ENCODE measurements at places on chromosomes 2 and 18.

DNA sequence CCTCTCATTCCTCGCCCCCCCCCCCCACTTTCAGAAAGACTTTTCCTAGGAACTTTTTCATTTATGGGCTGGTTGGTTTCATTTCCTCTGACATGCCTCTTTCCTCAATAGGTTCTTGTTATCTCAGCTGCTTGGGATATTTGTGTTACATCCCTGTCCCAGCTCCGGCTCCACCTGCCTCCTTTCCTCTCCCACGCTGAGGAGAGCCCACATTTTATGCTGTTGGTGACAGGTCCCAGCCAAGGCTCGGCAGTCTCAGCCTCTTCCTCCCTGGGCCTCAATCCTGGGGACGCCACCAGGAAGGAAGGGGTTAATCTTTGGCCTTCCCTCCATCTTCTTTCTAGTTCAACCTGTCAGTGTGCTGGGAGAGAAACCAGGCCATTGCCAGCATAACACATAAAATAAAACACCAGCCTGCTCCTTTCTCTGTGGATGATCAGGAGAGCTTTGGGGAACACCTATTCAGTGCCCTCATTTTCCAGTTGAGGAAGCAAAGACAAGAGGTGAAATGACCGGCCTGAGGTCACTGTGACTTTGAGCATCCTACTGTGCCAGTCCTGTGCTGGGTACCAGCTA is 216.9 kb upstream of the TNP1 start:
- DNase-seq, result no peak

DNA sequence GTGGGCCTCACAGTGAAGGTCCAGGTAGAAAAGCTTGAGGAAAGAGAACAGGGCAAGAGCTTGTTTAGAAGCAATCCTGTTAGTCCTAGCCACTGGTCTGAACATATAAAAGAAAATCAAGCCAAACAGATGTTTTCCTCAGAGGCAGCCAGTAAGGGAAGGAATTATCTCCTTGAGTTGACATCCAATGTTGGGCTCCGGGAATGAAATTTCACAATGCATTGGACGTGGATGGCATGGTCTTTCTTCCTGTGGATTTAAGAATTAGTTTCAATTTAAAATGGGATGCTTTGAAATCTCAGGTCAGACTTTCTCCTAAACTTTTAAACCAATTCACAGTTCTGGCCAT is 92.1 kb downstream of the ACKR3 start:
- no peak for DNase-seq

DNA sequence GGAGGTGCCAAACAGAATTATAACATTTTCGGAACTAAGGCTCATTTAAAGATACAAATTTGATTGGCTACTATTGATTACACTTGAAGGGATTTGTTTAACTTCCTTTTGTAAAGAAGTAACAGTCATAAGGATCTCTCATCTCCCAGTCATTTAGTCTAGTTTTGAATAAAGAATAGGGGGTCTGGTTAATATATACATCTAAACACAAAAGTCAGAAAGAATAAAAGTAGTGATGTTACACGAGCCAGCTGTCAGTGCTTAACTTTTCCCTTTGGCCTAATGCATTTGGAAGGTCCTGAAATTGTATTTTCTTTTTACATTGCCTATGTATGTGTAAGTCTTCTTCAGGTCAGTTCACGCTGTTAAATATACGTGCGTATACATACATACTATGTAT is 8.1 kb downstream of the SEPTIN2 start:
- DNase-seq, result no peak

DNA sequence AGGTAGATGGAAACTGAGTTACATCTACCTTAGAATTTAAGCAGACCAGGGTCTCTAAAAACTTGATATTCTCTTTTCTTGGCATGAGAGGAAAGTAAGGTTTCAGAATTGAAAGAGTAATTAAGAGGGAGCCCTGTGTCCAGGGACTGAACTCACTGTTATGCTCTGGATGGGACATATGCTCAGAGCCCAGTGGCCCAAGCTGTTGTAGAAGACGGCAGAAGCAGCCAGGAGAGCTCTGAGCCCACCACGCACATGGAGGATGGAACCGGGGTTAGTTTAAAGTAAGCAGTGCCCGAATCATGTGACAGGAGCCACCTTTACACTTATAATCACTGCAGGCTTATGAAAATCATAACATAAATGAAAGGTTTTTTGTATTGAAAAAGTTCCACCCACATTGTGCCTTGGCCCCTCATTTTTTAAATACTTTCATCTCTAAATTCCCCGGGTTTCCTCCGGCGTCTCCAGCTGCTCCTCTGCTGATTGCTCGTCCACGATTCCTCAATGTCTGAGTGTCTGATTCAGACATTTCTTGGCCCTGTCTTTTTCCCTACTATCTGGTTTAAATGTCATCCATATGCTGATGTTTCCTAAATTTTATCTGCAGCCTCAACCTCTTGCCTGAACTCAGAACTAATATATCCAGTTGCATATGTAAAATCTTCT is 36.1 kb upstream of the SPTBN1 start:
- no peak for DNase-seq

DNA sequence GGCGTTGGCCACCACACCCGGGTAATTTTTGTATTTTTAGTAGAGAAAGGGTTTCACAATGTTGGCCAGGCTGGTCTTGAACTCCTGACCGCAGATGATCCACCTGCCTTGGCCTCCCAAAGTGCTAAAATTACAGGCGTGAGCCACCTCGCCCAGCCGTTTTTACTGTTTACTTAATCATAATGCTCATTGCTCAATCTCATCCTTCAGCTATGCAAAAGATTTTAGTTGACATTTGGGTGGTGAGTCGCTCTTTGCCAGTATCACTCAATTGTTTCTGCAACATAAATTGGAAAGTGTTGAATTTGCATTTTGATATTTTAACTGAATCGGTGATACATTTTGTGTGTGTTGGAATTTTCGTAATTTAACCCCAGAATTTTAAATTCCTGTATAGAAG is 7.8 kb upstream of the ZNF532 start:
- DNase-seq, result no peak
